Right kidney (tissue), 9 donors: ENCODE measurements at places on chromosomes 3 and 15.

- no peak for DNase-seq
Observed at GRCh38 chr15:49387471-49387870, 35.6 kb upstream of the FGF7 start.

DNA sequence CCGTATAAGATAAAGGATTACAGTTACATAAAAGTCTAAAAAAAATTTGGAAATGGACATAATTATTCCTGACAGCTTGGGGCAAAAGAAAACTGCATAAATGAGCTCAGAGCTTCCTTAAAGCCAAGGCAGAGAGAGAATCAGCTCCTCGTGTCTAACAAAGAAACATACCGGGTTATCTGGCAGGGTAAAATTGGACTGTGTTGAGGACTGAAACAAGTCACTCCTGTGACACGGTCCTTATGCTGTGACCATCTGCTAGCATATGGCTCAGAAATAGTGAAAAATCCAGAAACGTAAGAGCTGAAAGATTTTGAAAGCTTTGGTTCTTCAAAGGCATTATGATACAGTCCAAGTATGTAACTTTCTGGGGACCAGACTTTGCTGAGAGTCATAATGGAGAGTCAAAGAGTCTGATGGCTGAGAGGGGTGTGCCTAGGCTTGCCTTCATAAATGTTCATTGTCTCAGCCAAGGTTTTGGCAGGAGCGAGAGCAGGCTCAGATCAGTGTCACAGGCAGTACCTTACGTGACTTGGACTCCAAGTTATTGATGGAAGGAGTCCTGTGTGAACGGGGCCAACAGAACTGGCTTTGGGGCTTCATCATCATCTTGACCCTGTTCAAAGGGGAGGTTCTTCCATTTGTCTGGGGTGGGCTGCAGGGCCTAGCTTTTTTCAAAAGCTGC lies 12.5 kb downstream of the MAP6D1 start:
- DNase-seq: no peak

- DNase-seq: peak; percentile 78
Observed at GRCh38 chr3:133926736-133927539, 31.3 kb upstream of the RAB6B start.

GRCh38 chr15:49372366-49372765 lies 50.7 kb upstream of the FGF7 start:
- DNase-seq: no peak

DNA sequence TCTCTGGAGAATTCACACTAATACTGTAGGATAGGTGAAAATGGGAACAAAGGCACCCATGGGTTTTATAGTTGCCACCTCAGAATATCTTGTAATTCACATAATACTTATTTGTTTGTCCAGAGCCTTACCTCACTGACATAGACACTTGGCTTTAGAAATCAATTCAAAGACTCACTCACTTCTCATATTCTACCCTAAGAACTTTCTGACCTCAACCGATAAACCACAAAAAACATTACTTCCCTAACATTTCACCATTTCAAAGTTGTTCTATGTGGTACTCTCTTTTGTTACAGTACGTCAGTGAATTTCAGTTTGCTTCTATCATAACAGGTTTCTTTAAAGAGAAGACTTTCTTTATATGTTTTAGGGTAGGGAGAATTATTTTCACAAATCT lies 359.3 kb downstream of the IGSF11 start:
- DNase-seq: no peak

DNA sequence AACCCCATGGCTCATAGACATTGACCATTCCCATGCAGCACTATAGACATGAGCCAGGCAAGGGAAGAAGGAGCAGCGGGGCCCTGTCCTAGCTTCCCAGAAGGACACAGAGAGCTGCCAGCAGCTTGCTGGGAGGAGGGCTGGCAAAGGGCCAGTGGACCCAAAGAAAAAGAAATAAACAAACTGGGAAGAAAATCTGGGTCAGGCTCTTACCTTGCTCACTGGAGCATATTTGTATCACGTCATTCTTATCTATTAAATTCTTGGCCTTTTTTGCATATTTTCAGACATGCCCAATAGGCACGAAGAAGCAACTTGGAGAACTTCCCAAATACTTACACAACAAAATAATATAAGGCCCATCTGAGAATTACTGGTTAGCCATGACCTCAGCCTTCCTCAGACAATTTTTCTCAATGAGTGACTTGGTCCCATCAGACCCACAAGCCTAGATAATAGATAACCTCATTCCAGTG lies 28.4 kb downstream of the RASGRP1 start:
- no peak for DNase-seq

DNA sequence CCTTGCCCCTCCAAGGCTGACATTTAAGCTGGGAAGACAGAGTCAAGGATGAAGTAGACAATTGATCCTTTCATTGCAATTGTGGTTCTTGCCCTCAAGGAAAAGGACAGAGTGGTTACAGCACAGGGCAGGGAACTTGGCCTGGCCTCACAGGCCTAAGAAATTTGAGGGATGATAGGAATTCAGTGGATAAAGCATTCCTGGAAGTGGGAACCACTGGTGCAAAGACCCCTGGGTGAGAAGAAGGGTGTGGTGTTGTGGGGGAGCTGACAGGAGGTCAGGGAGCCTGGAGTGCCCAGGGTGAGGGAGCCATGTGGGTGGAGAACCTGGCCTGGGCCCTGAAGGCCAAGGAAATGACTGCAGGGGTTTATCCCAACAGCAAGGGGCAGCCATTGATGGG lies 287.4 kb downstream of the UACA start:
- no peak for DNase-seq

- DNase-seq: no peak
Observed at GRCh38 chr3:135172191-135172869, 377.3 kb downstream of the EPHB1 start.

DNA sequence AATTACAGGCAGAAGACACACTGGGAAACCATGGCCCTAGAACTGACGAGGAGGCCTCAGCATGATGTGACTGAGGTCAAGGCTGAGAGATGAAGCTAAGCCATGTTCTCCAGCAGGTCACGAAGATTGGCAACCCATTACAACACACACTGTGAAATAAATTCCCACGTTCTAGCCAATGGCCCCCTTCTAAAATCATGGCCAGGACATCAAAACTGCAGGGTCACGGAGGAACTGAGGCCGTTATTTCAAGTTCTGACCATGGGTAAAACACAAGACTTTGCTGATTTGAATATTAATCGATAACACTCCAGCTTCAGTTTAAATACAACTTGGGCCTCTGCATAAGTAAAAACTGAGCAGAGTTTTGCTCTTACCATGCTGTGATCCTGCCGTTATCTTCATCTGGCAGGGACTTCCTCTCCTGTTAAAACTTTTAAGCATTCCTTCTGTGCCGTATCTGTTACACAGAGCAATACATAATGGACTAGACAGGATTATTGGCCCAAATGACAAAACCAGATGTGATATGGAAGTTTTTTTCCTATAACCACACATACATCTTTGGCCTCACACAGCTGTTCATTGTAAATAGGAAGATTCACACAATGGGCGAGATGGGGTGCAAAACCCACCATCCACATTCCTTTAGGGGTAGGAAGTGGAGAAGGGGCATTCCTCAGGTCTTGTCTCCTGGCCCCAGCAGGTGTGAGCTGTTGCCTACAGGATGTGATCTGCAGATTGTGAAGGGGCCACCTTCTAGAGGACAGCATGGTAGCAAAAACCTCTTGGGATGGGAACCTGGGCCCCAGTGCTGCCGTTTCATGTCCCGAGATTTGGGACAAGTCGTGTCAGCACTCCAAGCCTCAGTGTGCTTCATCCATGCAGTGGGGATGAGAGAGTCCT lies 207.4 kb downstream of the OPA1 start:
- DNase-seq: no peak

- DNase-seq: no peak
Observed at GRCh38 chr15:80100247-80100646, 40.8 kb downstream of the ZFAND6 start.

- DNase-seq: no peak
Observed at GRCh38 chr3:160771811-160772459, 15.9 kb downstream of the PPM1L start.

DNA sequence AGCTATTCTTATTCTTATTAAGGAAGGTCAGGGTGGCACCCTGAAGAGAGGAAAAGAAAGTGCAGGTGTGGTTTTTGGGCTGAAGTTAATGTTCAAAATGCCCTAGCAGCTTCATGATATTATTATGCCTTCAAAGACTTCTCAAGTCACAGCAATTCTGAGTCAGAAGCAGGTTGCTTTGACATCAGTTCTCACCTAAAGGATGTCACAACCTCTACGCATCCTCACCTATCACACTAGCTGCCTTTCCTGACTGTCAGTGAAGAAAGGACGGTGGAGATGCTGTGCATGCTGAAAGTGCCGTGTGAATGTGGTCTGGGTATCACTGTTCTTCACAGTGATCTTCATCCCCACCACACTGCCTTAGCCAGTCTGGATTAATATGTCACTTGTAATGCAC lies 49.6 kb downstream of the NPTN start:
- DNase-seq: no peak

- no peak for DNase-seq
Observed at GRCh38 chr3:9024341-9024740, 61.1 kb upstream of the RAD18 start.

GRCh38 chr3:176737480-176738110 lies 459.7 kb downstream of the TBL1XR1 start:
- no peak for DNase-seq

DNA sequence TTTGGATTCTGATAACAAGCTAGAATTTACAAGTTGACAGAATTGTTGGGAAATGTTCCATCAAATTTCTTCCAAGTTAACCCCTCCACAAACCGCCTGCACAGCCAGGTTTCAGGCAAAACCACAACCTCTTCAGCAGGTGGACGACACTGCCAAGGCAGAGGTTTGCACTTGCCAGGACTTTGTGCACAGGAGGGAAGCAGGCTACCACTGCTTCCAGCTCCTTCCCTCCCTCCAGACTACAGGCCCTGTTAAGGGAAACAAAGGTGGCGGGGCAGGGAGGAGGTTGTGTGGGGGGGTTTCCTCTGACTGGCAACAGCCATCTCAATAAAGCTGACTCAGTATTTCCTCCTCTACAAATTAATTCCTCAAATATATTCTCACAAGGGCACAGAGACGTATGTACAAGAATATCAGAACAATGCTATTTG lies 42.2 kb downstream of the TBC1D2B start:
- no peak for DNase-seq

DNA sequence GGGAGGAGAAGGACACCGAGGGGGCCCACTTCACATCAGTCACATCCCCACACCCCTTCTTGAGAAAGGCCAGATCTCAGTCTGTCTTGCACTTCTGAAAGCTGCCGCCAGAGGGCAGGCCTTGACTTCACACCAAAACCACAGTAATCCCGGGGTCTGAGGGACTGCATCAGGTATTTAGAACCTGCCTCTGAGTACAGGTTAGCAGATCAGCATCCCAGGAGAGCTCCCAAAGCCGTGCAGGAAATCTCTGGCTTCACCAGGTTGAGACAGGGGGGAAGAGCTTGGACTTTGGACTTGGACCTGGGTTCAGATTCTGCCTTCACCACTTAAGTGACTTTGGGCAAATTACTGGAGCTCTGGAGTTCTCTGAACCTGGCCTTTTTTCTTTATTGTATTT lies 50.3 kb downstream of the LHFPL4 start:
- DNase-seq: peak; percentile 36

DNA sequence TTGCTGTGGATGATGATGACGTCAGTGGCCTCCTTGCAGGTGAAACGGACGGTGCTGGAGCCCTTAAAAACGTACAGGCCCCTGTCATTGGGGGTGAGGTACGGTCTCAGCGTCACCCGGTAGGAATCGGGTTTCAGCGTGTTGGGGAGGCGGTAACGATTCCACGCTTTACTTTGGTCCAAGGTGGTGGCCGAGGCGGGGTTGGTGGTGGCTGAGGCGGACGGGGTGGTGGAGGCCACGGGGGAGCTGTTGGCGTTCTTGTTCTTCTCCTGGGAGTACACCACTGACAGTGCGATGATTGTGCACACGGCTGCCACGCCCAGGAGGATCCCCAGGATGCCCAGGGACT lies 8.5 kb downstream of the ANPEP start:
- no peak for DNase-seq

GRCh38 chr15:96273317-96274086 lies 57.0 kb upstream of the NR2F2 start:
- DNase-seq: no peak

DNA sequence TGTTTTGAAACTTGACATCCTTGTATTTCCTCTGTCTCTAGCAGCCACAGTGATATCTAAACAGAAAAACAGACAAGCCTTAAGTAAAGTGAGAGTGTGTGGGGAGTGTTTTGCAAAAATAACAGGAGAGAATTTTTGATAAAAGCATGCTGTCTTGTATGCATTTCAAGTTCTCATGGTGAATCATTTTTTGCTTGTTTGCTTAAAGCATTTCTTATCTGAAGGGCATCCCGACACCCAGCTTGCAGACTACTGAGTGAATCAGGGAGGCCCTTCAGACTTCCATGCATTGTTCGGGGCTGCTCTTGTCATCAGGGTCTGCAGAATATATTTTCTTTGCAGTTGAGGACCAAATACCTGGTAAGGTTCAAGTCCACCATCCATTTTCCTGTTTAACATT lies 8.5 kb downstream of the CGNL1 start:
- DNase-seq: no peak

DNA sequence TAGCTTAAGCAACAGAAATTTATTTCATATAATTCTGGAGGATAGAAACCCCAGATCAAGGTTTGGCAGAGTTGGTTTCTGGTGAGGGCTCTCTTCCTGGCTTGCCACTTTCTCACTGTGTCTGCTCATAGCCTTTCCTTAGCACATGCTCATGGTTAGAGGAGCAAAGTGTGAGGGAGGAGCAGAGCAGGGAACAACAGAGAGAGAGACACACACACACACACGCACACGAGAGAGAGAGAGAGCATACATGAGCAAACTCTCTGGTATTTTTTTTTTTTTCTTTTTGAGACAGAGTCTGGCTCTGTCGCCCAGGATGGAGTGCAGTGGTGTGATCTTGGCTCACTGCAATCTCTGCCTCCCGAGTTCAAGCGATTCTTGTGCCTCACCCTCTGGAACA lies 36.8 kb upstream of the ZDHHC23 start:
- no peak for DNase-seq

- no peak for DNase-seq
Observed at GRCh38 chr3:98735296-98735695, 27.8 kb upstream of the ST3GAL6 start.

GRCh38 chr3:183202004-183202722 lies 39.6 kb upstream of the LAMP3 start:
- DNase-seq: no peak

GRCh38 chr3:154778057-154778456 lies 302.1 kb upstream of the MME start:
- DNase-seq: no peak
